ENCODE measurements at places on chromosomes 5 and 9.

DNA sequence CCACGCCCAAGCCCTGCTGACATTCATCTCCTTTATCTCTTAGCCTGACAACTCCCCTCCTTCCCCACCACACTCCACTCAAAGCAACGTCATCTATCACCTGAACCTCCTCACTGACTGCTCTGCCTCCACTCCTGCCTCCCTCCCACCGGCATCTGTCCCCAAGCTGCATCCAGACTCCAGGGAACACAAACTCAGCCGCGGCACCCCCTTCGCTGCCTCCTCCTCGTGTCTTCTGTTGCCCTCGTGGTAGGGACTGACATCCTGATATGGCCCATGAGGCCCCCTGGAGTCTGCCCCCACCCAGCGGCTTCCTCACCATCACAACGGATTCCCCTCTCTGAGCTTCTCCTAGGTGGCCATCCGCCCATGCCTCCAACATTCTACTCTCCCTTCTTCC is 101.0 kb upstream of the TAS2R1 start:
- no peak for DNase-seq

DNA sequence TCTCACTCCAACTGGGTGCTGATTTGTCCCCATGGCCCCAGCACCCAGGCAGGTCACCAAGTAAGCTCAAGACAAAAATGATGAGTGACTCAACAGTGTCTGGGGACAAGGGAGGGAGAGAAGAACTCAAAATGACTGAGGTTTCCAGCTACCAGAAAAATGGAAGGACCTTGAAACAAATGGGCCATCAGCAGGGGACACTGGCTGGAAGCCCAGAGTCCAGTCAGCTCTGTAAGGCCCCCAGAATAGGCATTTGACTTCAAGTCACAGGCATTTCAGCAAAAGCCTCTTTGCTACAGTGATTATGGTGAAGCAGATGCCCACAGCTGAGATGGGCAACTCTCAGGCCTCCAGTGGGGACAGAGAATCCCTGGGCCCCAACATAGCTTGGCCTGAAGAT is 139.0 kb upstream of the GABRP start:
- DNase-seq, result no peak

DNA sequence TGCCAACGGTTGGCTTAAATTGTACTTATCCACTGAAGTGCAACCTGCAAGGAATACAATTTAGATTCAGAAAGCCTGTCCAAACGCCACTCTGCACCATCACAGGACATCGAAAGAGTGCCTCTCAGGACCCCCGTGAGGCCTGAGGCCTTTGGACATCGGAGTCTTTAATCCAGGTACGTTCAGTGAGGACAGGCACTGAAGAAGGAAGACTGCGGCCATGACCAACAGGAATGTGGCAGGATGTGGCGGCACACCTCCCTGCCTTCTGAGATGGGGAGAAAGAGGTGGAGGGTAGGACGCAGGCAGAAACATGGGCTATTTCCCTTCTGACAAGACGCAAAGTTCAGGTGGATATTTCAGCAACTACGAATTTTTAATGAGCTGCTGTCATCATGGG is 205.8 kb downstream of the FANCC start:
- no peak for DNase-seq

DNA sequence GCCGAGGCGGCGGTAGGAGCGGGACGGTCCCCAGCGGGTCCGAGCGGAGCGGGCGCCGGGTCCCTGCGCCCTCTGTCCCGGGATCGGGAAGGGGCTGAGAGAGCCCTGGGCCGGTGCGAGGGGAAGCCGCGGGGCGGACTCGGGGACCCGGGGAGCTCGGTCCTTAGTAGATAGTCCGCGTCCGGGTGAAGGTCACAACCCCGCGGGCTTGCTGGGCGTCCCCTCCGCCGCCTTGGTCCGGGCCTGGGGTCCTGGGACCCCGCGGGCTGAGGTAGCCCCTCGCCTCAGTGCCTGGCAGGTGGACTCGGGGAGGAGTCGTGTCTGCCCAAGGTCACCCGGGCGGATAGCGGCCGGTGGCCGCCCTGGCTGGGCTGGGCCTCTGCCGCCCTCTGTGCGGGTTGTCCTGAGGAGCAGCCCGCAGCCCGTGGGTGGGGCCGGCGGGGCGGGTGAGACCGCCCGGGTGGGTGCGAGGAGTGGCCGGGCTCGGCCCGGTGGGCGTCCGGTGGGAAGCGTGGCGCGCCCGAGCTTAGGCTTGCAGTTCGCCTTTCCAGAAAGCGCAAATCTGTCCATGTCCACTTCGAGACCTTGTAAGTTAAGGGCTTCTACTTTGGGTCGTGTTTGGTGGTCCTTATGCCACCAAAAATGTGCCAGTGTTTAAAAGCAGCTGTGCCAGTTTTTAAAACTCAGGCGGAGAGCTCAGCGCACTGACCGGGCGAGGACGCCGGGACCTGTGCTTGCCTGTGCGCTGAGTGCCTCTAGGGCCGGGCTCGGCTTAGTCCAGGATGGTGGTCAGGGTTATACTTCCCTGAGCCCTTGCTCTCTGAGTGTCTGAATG is 554 bp downstream of the SDHA start:
- DNase-seq, result no peak
